ENCODE measurements at places on chromosomes 16 and 17.

DNA sequence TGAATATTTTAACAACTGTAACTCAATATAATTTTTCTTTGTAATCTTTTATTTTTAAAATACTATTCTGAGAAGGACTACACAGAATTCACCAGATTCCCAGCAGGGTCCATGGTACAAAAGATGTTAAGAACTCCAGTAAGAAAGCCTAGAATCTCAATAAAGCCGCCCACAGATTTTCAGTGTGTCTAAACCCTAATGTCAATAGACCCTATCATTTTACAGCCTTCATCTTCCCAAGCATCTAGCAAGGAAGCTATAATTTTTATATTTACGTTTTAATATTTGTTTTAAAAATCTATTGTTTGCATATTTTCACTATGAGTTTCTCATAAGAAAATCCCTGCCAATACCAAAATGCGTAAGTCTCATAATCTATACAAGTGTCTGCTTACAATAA lies 148.5 kb downstream of the CEP112 start:
- DNase-seq = no peak

GRCh38 chr16:149024-149660 lies 3.3 kb upstream of the HBZ start:
- DNase-seq = no peak

GRCh38 chr16:31114468-31114867 lies 3.0 kb upstream of the KAT8 start:
- no peak for DNase-seq

- no peak for DNase-seq
Observed at GRCh38 chr17:1644493-1645206, 882 bp downstream of the SCARF1 start.
